Naive thymus-derived CD8-positive, alpha-beta T cell (primary cell): ENCODE measurements at places on chromosomes 4 and X. TPM values are rescaled to one million over a fixed set of nuclear protein-coding genes. Genes with fewer than 3 reads are reported as not detected.
A peak's percentile ranks its signal among the peaks of the same experiment; 100 is the strongest.

- no peak for DNase-seq
These were observed 60.2 kb downstream of the SLIT2 start for GRCh38 chr4:20311856-20312255.

DNA sequence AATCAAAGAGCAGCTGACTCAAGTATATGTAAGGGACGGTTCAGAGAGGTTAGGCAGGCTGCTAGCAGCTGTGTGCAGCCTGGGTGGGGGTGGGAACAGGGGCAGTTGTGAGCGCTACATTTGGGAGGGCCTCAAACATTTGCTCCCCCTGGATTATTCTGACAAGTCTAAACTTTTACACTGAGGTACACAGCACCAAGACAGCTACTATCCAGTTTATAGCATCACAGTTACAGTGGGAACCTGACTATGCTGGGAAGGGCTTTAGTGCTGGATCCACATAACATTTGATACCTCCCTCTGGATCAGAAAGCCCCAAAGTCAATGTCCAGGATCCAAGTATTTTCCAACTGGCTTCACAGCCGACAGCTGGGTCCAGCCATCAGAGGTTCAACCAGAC is 55.8 kb upstream of the GIMD1 start:
- no peak for DNase-seq

DNA sequence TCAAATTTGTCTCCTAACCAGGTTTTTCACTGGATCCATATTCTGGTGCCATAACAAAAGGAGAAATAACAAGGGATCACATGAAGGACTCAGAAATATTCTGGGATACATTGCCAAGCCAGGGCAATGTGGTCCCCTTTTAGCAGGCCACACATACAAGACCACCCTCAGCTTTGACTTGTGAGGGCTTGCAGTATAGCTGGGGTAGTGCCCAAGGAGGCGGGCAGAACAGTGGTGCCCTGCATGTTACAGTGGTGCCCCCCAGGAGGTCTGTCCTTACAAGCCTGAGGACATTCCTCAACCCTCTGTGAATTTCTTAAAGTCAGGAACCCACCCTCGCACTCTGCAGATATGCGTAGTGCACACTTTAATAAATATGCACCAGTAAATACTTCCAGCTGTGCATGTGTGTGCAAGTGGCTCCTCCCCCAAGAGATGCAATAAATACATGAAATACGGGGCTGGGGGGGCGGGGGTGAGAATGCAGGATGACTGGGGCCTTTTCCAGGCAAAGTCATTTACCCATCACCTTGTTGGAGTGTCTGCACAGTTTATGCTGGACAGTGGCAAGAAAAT is 34.4 kb upstream of the TBL1X start:
- no peak for DNase-seq

DNA sequence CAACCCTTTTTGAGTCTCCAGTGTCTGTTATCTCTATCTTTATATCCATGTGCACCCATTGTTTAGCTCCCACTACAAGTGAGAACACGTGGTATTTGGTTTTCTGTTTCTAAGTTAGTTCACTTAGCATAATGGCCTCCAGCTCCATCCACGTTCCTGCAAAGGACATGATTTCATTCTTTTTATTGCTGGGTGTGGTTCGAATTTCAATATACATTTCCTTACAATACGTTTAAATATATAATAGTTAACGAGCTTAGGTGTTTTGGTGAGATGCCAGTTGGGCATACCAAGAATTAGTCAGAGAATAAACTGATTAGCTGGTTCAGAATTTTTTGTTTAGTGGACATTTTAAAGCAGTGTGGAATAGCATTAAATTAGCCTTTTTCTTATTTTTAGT is 196.7 kb downstream of the CFAP47 start:
- DNase-seq: no peak

DNA sequence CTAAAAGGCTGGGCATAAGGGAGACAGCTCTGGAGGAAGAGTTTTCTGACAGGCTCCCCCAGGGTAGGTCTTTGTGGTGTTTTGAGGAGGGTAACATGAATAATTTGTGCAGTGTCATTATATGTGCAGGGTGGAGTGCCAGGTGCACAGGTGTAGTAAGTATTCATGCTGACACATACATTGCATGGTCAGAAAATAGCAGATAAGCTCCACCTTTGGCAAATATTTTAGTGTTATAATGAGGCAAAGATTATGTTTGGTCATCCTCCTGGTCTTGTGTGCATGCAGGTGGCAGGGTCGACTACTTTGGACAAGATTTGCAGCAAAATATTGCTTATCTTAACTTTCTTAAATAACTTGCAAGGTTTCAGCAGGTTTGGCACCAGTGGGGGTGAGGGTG is 910.4 kb upstream of the PCDH10 start:
- no peak for DNase-seq

- DNase-seq: no peak
These were observed 3.0 kb downstream of the GCNA start for GRCh38 chrX:71581210-71581609.

GRCh38 chr4:154024097-154024694 is 235.3 kb upstream of the SFRP2 start:
- DNase-seq: no peak

DNA sequence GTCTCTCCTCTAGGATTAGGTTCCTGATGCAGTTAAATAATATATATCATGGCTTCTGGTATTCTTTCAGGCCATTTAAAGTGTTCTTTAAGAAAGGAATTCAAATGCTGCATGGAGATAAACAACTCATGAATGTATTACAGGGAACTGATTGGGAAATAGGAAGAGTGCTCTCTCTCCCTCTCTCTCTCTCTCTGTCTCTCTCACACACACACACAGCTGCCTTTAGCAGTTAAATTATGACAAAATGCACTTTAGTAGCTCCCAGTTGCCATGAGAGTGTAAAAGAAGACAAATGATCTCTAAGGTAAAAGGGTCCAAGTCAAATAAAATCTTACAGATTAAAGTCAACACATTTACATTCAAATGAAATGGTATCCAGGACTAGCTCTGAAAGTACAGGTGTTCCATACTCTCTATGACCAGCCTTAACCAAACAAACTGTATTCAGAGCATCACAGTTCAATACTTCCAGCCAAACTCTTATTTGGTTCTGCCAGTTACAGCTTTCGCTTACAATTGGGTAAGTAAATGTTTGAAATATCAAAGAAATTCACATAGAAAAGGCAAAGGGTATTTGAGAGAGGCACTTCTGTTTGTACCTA is 94.7 kb upstream of the CXXC4 start:
- no peak for DNase-seq

DNA sequence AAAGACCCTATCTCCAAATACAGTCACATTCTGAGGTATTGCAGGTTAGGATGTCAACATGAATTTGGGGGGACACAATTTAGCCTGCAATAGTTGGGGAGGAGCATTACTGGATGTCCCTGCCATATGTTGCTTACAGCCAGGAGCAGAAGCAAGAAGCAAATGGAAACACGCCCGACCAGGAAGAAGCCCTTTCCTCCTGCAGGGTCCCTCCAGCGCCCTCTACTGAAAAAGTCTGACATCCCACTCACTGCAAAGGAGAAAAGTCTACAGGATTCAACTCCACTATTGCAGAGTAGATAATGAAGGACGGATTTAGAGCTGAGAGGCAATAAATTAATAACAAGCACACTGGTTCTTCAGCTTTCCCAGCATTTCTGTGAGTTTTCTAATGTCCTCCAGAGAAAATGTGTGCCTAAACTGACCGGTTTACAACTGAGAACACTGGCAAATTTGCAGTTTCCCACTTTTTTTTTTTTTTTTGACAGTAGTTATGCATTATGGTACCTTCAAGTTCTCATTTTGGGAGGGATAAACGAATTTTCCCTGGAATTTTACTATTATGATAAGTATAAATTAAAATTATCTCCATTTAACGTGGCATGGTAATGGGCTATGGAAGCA is 31.7 kb downstream of the COQ2 start:
- peak; percentile 69 for DNase-seq

- no peak for DNase-seq
These were observed 12.1 kb downstream of the HTRA3 start for GRCh38 chr4:8281519-8282133.

DNA sequence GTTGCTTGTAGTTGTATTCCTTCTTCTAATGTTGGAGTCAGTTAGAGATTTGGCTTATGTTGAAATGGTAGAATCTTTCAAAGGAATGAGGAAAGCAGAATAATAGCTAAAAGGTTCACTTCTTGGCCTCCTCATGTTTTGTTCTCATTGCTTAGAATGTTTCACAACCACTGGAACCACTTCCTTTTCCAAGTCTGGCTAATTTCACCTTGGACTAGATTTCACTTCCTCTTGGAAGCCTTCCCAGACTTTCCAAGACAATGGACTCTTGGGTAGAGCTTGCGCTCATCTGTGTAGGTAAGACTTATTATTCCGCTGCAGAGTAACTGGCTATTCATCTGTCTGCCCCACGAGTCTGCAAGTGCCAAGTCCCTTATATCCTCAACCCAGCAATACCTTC is 8.3 kb downstream of the SPATA18 start:
- DNase-seq: no peak

DNA sequence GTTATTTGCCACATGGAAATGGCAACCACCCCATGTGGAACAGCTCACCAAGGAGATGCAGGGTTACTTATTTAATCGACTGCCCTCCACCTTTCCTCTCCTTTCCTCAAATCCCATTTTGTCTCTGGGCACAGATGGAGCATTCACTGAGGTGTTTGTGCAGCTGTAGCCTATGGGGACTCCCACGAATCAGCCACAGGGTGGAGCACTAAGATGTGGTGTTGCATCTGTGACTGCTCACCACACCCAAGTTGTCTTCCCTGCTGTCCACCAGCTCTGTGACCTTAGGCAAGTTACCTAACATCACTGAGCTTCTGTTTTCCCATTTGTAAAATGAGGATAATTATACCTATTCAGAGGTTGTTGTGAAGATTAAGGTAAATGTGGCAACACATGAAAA is 252.4 kb upstream of the CPEB2 start:
- DNase-seq: peak; percentile 4

DNA sequence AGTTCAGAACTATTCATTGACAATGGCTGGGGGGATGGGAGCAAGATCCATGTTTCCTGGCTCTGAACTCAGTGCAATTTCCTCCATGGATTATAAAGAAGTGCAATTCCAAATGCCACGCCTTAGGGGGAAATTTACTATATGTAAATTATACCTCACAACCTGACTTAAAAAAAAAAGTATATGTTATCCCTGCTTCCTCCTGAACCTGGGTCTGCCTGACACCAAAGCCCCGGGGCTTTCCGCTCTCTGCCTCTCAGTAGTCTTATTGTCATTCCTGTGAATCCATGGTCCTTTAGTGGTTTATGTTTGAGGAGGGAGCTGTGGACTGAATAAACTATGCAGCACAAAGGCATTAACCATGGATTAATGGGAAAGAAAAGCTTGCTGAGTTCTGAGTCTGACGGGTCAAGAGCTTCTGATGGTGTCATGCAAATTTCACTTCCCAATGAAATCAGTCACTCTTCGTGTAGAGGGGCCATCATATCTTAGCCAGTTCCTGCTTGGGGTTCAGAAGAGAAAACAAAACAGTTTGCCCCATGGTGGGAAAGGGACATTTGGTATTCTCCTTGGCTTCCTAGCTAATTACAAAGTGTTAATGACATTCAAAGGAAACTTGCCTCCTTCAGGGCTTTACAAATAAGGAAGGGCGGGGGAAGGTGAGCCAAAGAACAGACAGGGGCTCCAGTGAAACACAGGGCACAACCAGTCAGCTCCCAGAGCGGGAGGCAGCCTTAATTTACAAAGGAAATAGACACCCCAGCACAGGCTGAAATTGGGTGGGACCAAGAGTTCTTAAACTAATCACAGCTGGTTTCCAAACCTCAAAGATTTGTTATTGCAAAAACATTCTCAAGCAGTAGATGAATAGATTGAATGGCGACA is 14.3 kb downstream of the FAM9C start:
- peak; percentile 16 for DNase-seq

DNA sequence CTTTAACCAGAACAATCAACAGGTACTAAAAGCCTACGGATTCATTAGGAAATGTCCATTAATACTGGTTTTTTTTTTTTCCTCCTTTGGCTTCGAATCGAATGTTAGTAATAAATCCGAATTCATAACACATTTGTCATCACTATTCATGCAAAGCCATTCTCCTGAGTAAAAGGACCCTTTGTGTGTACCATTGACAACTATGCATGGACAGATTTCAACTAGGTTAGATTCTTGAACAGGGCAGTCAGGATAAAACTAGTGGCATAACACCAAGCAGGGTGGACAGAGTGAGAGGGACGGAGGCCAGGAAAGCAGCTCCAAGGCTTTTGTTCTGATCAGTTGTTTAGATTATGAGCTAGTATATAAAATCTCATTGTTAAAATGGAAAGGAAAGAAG is 1722.0 kb upstream of the TENM3 start:
- DNase-seq: no peak

DNA sequence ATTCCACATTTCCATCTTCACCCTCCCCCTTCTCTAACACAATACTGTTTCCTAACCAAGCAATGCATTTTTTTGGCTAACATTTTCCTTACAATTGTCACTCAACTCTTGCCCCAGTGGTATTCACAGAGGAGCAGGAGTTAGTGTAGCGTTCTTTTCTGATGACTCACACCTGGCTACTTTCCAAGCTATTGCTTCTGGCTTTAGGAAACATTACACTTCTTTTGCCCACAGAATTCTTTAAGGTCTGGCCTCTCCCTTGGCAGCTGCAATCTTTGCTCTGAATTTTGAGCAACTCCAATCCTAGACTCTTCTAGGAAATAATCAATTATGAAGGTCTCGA is 27.5 kb upstream of the PDGFC start:
- no peak for DNase-seq

GRCh38 chr4:41620594-41621256 is 82.8 kb downstream of the LIMCH1 start:
- DNase-seq: no peak

- no peak for DNase-seq
These were observed 64.0 kb downstream of the IGSF1 start for GRCh38 chrX:131225078-131225477.

DNA sequence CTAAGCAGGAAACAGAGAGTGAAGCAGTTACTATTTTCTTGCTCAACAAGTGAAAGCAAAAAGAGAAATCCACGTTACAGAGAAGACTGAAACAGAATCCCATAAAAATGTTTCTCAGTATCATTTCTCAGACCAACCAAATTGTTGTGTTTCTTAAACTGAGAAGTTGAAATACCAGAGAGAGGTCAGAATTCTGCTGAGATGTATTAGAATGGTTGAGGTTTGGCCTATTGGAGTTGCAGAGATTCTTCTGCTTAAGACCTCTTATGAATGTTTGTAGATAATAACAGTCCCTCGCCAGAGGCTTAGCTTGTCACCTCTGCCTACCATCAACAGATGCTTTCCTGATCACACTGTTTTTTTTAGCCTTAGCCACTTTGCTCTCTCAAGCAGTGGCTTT is 481.4 kb downstream of the TRIML1 start:
- no peak for DNase-seq

- DNase-seq: no peak
These were observed 18.7 kb upstream of the KCNE5 start for GRCh38 chrX:109643687-109644086.

GRCh38 chr4:73822812-73823504 is 13.5 kb upstream of the CXCL6 start:
- no peak for DNase-seq

GRCh38 chr4:47373709-47374108 is 89.8 kb downstream of the COMMD8 start:
- DNase-seq: no peak

- DNase-seq: no peak
These were observed 881 bp downstream of the LRCH2 start for GRCh38 chrX:115232933-115233496.

Gene CT45A5
- total RNA-seq: not detected

Gene USP51
- total RNA-seq: 4.6 TPM

Gene RAB33A
- 16.7 TPM for total RNA-seq

Gene HDX
- total RNA-seq: 0.42 TPM

Gene SPIN2A
- total RNA-seq: 2.0 TPM

Gene FSTL5
- not detected for total RNA-seq

Gene DGKK
- total RNA-seq: not detected

Gene TMPRSS11D
- total RNA-seq: not detected

Gene FHDC1
- total RNA-seq: 0.39 TPM

Gene POLN
- 3.8 TPM for total RNA-seq
